Uterine smooth muscle cell (primary cell): ENCODE measurements at places on chromosomes 5 and 9. TPM values are rescaled to one million over a fixed set of nuclear protein-coding genes. Genes with fewer than 3 reads are reported as not detected.

The PCDHGB1 gene
- 0.44 and 1.2 TPM in 2 replicates for total RNA-seq

The PCDHA13 gene
- under 0.01 and 0.25 TPM in 2 replicates for total RNA-seq

The GCNT4 gene
- 1.4 TPM in 2 replicates for total RNA-seq

The TLX3 gene
- not detected in 2 replicates for total RNA-seq

The LMAN2 gene
- total RNA-seq = 332 and 487 TPM in 2 replicates

The FOXD4L4 gene
- total RNA-seq = 0.22 and 0.37 TPM in 2 replicates

The SPTLC1 gene
- total RNA-seq = 97.1 and 116 TPM in 2 replicates

The DMGDH gene
- 1.1 and 3.6 TPM in 2 replicates for total RNA-seq

The ANGPTL2 gene
- 24.1 and 89.6 TPM in 2 replicates for total RNA-seq
